ENCODE measurements at places on chromosomes 2 and 18.

GRCh38 chr2:61959381-61960293, 54.2 kb downstream of the COMMD1 start:
- DNase-seq = no peak

GRCh38 chr2:25955869-25956535, 26.3 kb downstream of the KIF3C start:
- DNase-seq = no peak

GRCh38 chr2:78766459-78766858, 259.0 kb upstream of the REG3G start:
- no peak for DNase-seq

- no peak for DNase-seq
These were observed 1.8 kb downstream of the SP3 start for GRCh38 chr2:173963323-173963816.

GRCh38 chr2:8534386-8534728, 147.5 kb upstream of the ID2 start:
- DNase-seq = no peak

- DNase-seq = no peak
These were observed 71.7 kb downstream of the TPGS2 start for GRCh38 chr18:36757081-36757480.

DNA sequence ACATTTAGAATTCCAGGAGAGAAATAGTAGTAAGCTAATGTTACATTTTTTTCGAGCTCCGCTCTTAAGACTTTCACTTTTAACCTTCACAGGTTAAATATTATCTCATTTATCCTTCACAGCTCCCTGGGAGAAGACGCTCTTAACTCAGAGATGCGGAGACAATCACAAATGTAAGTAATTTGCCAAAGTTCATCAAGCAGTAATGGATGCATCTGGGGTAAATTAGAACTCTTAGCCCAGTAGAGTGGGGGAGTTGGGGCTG, 168.5 kb downstream of the SPP2 start:
- DNase-seq = no peak

GRCh38 chr2:191410646-191411436, 165.6 kb downstream of the MYO1B start:
- no peak for DNase-seq

DNA sequence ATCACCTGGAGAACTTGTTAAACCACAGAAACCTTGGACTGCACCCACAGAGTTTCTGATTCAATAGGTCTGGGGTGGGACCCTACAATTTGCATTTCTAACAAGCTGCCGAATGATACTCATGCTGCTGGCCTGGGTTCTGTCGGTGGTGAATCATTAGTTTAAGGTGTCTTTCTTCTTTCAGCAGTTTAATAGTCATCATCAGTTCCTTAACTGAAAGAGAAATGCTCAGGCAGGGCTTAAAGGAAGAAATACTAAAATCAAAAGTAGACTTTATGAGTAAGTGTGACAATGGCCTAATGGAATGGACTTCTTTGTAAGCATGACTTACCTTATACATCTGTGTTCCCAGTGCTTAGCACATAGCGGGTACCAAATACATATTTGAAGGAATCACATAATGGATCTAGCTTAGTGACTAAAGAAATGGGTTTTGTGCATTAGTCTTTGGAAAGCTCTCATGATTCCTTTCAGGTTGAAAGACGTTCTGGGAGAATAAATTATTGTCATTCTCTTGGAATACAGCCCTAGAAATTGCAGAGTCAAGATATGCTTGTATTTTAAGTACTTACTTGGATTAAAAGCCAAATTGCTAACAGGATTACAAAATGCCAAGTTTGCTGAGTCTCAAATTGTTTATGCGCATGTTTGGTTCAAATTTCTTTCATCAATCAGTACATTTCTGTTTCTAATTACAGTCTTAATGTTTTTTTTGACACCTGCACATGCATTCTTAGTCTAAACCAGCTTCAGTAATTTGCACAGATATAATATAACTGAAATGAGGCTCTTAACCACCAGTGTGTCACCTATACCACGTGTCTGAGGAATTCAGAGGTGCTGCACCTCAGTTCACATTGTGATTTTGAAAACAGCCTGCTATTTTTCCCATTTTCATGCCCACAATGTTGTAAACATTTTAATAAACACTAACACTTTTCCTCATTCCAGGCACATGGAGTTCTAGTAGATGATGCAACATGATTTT, 220.3 kb upstream of the NRP2 start:
- no peak for DNase-seq

- DNase-seq = no peak
These were observed 227.2 kb upstream of the CRIM1 start for GRCh38 chr2:36128359-36128758.

DNA sequence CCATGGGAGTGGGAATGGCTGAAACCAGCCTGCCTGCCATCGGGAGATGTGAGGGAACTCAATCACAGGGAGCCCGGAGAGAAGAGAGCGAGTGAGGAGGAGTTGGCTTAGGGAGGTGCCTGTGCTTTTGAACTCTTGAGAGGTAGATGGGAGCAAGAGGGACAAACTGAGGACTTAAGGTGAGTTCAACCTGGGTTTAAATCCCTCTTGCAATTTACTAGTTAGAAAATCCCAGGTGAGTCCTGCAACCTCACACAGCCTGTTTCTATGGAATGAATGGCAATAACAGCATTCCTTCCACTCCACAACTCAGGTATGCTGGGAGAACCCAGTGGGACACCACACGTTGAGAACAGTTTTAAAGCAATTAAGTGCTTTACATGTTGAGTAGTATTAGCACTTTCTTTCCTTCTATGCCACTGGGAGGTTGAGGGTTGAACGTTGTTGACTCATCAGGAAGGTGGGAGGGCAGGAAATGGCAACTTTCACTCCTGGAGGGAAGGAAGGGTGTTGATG, 57.3 kb downstream of the VIT start:
- no peak for DNase-seq

DNA sequence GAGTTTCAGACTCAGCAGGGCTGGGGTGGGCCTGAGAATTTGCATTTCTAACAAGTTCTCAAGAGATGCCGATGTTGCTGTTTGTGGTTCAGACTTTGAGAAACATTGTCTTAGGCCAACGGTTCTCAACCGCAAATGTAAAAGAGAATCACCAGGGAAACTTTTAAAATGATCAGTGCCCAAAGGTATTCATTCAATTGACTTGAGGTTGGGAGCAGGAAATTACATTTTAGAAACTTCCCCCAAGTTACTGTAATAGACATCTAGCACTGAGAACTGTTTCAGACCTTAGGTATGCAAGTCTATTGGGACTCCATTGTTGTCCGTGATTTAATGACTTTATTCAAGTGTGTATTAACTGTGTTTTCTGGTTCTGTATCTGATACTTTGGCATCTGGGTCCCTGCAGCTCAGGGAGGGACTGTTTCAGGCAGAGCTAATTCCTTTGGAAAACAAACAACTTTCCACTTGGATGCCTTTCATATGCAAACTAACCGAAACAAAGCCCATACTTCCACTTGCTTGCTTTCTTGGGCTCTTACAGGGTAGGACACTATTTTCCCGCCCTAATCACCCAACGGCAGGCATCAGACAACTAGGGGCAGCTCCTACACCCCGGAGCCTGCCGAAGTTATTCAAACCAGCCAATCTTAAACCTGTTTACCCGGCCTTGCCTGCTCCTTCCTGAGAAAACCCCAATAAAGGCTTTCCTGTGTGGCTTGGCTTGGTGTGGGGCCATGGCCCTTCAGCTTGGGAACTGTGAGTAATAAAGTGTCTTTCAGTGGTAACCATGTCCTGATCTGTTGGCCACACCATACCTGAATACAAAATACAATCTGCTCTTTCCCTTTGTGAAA, 97.6 kb downstream of the POLE4 start:
- no peak for DNase-seq

DNA sequence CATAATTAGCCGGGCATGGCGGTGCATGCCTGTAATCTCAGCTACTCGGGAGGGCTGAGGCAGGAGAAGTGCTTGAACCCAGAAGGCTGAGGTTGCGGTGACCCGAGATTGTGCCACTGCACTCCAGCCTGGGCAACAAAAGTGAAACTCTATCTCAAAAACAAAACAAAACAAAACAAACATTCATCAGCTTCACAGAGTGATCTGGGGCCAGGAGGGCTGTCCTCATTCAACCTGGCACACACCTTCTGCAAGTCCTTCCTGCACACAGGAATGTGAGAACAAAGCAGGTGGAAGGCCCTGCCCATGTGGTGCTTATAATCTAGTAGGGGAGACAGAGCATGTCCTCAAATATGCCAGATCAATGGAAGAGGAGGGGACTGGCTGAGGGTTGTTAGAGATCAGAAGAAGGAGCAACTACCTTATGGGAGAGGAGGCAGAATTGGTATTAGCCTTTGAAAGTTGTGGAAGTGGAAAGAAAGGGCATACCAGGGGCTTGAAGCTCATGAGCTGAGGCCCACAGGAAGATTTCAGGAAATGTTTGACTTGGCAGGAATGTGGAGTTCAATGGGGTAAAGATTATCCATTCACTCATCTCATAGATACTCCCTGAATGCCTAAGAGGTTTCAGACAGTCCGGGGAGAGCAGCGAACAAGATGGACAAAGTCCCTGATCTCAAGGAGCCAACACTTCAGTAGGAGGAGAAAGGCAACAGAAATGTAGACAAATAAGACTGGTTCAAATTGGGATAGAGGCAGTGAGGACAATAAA, 155.3 kb upstream of the SIX3 start:
- no peak for DNase-seq

GRCh38 chr2:235162837-235163197, 211.0 kb downstream of the SH3BP4 start:
- no peak for DNase-seq

GRCh38 chr2:237797253-237797652, 1.3 kb upstream of the RBM44 start:
- DNase-seq = no peak

GRCh38 chr2:60484133-60484645, 69.3 kb downstream of the BCL11A start:
- no peak for DNase-seq

DNA sequence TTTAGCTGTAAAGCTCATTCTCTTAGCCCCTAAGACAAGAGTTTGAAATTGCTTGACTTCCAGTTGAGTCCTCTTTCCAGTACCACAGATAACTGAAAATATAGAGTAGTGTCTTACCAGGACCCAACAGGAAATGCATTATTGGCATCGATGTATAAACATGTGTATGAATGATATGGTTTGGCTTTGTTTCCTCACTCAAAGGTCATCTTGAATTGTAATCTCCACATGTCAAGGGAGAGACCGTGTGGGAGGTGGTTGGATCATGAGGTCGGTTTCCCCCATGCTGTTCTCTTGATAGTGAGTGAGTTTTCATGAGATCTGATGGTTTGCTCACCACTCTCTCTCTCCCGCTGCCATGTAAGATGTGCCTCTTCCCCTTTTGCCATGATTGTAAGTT, 745.0 kb downstream of the TMEM182 start:
- no peak for DNase-seq

DNA sequence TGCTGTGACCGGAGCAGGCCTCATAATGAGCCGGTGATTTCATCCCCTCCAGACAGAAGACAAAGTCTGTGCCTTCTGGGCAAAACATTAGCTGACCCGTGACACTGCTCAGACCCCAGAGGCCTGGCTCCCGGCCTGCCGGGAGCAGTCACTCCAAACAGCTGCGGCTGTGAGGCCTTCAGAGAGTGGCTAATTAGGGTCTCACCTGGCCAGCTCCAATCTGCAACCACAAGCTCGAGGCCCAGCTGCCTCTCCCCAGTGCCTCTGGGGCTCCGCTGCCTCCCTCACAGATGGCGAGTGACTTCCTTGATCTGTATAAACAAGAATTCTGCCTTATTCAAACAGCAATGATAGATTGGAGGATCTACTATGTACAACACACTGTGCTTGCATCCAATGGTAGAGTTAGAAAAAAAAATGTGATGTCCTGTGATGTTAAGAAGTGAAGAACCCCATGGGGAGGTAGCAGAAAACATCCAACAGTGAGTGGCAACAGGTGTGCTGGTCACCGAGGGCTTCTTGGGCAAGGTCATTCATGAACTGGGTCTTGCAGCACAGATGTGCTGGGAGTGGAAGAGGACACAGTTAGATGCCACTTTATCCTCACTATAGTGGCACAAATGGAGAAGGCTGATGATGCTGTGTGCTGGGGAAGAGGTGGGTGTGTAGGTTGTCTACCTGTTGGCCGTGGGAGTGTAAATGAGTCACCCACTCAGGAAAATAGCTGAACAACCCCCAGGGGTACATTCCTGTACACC, 98.2 kb upstream of the ASAP2 start:
- DNase-seq = no peak

DNA sequence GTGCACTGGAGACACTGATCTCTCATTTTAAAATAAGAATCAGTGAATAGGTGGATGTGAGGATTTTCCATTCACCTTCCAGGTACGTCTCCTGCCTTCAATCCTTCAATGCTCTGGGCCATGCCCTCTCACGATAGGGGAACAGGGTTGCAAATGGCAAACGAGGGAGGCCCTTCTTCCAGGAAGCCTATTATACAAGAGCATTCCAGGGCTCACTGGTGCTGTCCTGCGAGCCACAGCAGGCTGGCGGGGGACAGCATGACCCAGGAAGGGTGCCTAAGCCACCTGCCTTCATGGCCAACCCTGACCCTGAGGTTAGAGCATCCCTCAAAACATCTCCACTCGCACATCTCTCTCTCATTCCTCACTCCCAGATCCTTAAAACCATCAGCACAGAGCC, 20.6 kb upstream of the ID2 start:
- DNase-seq = no peak

- no peak for DNase-seq
These were observed 192.8 kb upstream of the APCDD1 start for GRCh38 chr18:10261344-10262276.

GRCh38 chr2:176647325-176648165, 378.3 kb downstream of the MTX2 start:
- no peak for DNase-seq

- no peak for DNase-seq
These were observed 533.8 kb downstream of the ADCYAP1 start for GRCh38 chr18:1438458-1438910.

GRCh38 chr2:168910330-168910729, 9.2 kb downstream of the G6PC2 start:
- DNase-seq = no peak

- no peak for DNase-seq
These were observed 71.1 kb upstream of the SH3BP4 start for GRCh38 chr2:234880551-234881211.

- no peak for DNase-seq
These were observed 86.6 kb downstream of the TMEM182 start for GRCh38 chr2:102848366-102848839.

GRCh38 chr2:15796167-15796942, 144.0 kb upstream of the MYCN start:
- no peak for DNase-seq

- DNase-seq = no peak
These were observed 11.4 kb downstream of the RBKS start for GRCh38 chr2:27878825-27879224.

GRCh38 chr2:213266421-213266820, 17.8 kb upstream of the SPAG16 start:
- DNase-seq = no peak

Data from activated CD8-positive, alpha-beta memory T cell treated with anti-CD3 and anti-CD28 coated beads for 4 hours (primary cell).